ENCODE measurements at places on chromosomes 7 and 10. TPM values are rescaled to one million over a fixed set of nuclear protein-coding genes. Genes with fewer than 3 reads are reported as not detected.

- H3K4me1 ChIP-seq: peaks cover 6% of the 10 kb centered on the region
- DNase-seq: peak; percentile 56
Observed at GRCh38 chr7:82729172-82730030, 285.8 kb upstream of the CACNA2D1 start.

GRCh38 chr7:137122145-137122544, 221.4 kb downstream of the PTN start:
- H3K27ac ChIP-seq: no peak overlapping the region
- H3K36me3 ChIP-seq: no peaks in the 10 kb centered on the region
- no peak overlapping the region for H3K4me3 ChIP-seq

GRCh38 chr7:5255832-5256231, 26.9 kb upstream of the SLC29A4 start:
- no peaks in the 10 kb centered on the region for H3K36me3 ChIP-seq
- H3K27ac ChIP-seq: no peak overlapping the region
- H3K4me3 ChIP-seq: no peak overlapping the region
- H3K4me1 ChIP-seq: no peaks in the 10 kb centered on the region

GRCh38 chr7:95056901-95057300, 149.5 kb downstream of the PPP1R9A start:
- no peaks in the 10 kb centered on the region for H3K27me3 ChIP-seq
- H3K4me1 ChIP-seq: no peaks in the 10 kb centered on the region
- no peak for DNase-seq

The JAKMIP3 gene
- 0.19 TPM for polyA plus RNA-seq

- H3K27me3 ChIP-seq: no peaks in the 10 kb centered on the region
- H3K4me3 ChIP-seq: no peak overlapping the region
- no peaks in the 10 kb centered on the region for H3K36me3 ChIP-seq
- DNase-seq: peak; percentile 82
Observed at GRCh38 chr10:30821261-30821993, 191.9 kb upstream of the LYZL2 start.
